Activated naive CD8-positive, alpha-beta T cell treated with anti-CD3 and anti-CD28 coated beads, Interleukin-2, amount 50 U/mL, for 24 hours (primary cell): ENCODE measurements at places on chromosomes 12 and 14.

DNA sequence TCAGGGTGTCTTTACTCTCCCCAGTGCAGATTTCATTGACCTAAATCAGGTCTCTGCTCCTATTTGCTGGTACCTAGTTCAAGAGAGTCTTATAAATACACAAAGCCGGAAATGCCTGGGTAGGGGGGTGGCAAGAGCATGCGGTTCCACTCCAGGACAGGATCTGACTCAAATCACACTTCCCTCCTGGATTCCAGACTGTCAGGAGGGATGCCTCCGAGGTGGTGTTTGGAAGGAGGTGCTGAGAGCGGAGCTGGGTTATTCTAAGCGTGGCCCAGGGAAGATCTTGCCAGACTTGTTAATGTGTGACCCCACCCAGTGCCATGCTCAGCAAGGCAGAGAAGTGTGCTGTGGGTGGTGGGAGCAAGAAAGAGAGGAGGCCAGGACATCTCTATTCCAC is 49.8 kb downstream of the B4GALNT3 start:
- H3K4me3 ChIP-seq = no peak overlapping the region
- H3K36me3 ChIP-seq = no peaks in the 10 kb centered on the region
- no peak for DNase-seq
- peaks cover 12% of the 10 kb centered on the region for H3K27me3 ChIP-seq
- H3K4me1 ChIP-seq = no peaks in the 10 kb centered on the region

- no peaks in the 10 kb centered on the region for H3K4me1 ChIP-seq
- H3K27me3 ChIP-seq = no peaks in the 10 kb centered on the region
- no peak overlapping the region for H3K4me3 ChIP-seq
- no peak for DNase-seq
These were observed 57.3 kb upstream of the CEP83 start for GRCh38 chr12:94516985-94517384.

- H3K27me3 ChIP-seq = no peaks in the 10 kb centered on the region
- H3K4me1 ChIP-seq = peaks cover 3% of the 10 kb centered on the region
- H3K27ac ChIP-seq = no peak overlapping the region
- peaks cover 57% of the 10 kb centered on the region for H3K36me3 ChIP-seq
- DNase-seq = no peak
These were observed 134.0 kb downstream of the ANO6 start for GRCh38 chr12:45349916-45350315.

GRCh38 chr12:39905152-39905551 is 200.7 kb downstream of the SLC2A13 start:
- H3K27me3 ChIP-seq = no peaks in the 10 kb centered on the region
- H3K4me1 ChIP-seq = peaks cover 8% of the 10 kb centered on the region
- no peak overlapping the region for H3K27ac ChIP-seq
- no peak overlapping the region for H3K4me3 ChIP-seq
- DNase-seq = no peak
- H3K36me3 ChIP-seq = no peaks in the 10 kb centered on the region
